ENCODE measurements at places on chromosomes 12 and 14.

DNA sequence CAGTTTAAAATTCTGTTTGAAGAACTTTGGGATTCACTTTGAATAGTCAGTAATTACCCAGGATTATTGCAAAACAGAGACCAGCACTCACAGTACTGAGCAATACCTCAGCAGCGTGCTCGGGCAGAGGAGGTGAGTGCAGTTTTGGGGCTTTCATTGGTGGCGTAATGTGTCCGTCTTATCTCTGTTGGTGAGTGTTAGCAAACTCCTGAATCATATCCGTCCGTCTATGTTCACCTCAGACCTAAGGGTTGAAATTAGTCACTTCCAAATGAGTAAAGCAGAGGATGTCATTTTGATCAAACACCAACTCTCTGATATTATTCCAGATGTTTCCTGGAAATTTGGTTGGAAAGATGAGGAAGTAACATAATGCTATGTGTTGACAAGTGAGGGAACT lies 82.8 kb downstream of the BORCS5 start:
- peak; percentile 22 for DNase-seq

DNA sequence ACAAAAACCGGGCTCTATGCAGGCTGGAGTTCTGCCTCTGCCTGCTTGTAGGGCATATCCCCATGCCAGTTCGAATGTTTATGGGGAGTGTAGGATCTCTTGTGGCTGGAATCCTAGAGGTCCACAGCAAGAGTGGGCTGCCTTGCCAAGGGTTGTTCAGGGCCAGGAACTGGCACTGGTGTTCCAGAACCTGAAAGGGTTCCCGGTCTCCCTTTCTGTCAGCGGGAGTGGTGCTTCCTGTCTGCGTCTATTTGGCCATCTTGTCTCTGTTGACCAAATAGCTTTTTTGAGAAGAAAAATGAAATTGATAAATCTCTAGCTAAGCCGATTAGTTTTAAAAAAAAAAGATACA lies 17.8 kb downstream of the OLR1 start:
- no peak for DNase-seq

DNA sequence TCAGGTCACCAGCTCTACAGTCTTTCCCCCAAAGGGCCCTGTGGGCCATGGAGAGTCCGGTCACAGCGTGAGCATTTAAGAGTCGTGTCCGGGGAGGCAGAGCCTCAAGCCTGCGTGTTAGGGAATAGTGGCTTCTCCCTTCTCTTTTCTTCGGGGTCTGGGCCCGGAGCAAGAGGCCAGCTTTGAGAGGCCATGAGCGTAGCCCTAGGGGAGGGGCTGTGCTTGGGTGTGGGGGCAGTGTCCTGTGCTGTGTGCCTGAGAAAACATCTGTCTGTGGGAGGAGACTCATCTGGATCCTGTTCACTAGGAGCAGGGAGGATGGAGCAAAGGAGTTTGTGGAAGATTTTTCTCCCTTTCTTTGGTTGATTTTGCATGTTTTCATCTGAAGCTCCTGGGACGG lies 5.3 kb downstream of the LRP1-AS start:
- DNase-seq, result no peak

GRCh38 chr12:122729583-122730214 lies 945 bp downstream of the HCAR1 start:
- DNase-seq, result no peak

DNA sequence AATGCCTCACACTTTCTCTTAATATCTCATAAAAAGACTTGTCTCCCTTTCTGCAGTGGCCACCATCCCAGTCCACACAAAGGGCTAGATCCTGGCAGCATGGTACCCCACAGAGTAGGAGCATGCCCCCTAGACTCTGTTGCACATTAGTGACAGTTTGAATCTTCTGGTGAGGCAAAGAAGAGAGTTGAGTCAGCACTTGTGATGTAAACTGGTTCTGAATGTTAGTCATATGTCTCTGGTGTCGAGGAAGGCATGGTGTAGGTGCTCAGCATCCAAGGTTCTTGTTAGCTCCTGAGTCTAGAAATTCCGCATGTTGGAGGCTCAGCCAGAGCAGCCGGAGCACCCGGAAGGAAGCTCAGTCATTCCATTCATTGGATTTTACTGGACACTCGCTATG lies 9.8 kb downstream of the TTC9 start:
- no peak for DNase-seq

GRCh38 chr14:76115010-76115422 lies 36.7 kb upstream of the GPATCH2L start:
- no peak for DNase-seq

DNA sequence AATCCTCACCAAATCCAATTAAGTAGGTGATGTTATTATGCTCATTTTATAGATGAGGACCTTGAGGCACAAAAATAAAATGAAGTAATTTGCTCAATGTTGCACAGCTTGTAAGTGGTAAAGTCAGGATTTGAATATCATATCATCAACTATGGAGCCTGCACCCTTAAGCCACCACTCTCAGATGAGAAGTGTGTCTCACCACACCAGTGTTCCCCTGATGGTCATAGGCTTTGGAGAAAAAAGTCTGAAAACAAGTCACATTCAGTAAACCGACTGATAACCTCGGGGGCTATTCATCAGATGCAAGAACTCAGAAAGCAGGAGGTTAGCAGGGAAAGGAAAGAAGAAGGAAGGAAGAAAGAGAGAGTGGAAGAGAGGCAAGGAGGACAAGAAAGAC lies 2.8 kb downstream of the TSHR start:
- DNase-seq, result no peak

- DNase-seq, result no peak
Measured at GRCh38 chr12:6277982-6278438, 32.5 kb upstream of the PLEKHG6 start.

DNA sequence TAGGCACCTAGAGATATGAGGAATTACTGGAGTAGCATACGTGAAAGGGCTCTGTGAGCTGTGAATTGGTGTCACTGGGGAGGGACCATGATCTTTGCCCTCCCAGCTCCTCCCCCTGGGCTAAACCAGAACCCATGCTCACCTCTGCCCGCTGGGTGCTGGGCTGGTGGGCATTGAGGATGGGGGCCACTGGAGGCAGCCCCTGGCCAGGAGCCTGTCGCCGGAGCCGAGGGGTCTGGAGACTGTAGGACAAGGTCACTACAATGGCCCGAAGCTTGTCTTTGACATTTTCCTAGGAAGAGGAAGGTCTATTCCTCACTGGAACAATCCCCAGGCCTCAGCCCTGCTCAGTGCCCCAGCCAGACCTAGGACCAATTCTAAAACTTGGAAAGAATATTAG lies 11.6 kb downstream of the ITGA7 start:
- DNase-seq, result no peak

GRCh38 chr12:71329956-71330355 lies 109.6 kb upstream of the LGR5 start:
- DNase-seq, result no peak

- DNase-seq, result no peak
Measured at GRCh38 chr12:9895215-9895971, 14.1 kb downstream of the KLRF2 start.

DNA sequence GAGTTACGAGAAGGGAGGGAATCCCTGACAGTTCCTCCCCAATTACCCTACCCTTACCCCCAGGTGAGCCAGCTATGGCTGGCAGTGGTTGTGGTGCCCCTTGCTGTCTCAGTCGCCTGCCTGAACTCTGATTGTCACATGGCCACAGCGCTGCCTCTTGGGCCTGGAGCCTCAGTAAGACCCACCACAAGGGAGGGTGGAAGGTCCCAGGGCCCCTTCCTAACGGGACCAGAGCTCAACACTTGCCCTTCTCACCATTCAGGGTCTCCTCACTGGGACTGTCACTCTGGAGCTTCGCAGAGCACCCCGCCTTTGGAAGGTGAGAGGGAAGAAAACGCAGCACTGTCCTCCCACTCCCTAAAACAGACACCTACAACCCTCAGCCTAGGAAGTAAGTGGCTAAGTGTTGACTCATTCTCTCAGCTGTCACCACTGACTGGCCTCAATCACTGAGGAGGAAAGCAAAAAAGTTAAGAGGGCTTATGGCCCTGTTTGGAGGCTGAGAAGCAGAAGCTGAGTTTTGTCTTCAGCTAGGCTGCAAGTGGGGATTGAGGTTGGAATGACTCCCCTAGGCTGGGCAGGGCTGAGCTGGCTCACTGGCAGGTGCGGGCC lies 1.0 kb downstream of the TMEM253 start:
- DNase-seq, result no peak

GRCh38 chr12:85155791-85156190 lies 119.6 kb downstream of the LRRIQ1 start:
- DNase-seq, result no peak

DNA sequence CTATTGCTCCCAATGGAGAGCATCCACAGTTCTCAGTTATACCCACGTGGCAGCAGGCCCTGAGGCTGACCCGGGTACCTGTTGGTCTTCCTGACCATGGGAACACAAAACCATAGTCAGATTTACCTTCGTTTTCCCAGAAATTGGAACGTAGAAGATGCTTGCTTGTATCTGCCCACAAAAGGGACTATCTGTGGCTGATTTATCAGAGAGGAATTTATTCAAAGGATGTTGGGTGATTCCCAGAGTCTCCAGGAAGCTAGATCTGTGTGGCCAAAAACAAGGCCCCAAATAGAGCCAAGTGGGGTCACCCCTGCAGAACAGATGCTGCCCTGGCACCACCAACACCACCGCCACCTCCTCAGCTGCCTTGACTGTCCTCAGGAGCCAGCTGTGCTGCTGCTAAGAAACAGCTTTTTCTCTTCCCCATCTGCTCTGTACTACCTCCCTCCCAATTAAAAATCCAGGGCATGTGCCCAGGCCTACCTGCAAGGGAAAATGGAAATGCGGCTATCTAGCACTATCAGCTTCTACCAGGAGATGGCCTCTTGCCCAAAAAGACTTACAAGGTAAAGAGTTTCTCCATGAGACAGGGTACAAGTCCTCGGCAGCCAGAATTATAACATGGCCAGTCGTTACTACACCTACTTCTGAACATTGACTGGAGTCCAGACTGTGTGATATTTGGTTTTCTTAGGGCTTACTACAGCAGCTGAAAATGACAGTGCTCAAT lies 128.6 kb upstream of the PLEKHG7 start:
- DNase-seq, result no peak

DNA sequence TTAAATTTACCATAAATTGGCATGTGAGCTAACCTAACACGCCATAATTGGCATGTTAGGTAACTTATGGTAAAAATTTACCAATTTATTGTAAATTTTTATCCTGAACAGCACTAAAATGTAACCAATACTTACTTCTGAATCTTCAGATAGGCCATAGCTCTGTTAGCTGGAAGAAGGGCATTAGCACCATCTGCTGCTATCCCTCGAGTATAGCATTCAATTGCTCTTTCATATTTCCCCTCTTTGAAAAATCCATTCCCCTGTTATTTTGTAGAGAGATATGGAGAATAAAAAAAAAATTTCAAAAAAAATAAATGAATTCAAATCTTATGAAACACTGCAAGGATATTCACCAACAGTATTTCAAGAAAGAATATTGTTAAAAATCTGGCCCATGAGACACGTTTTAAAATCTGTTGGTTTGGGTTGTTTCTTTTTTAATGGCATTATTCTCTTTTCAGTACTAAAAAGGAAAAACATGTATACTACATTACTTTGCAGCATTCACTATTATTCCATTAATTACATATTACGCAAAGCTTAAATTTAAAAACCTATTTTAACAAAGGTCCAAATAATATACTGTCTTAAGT lies 19.1 kb downstream of the RPAP3 start:
- no peak for DNase-seq

- no peak for DNase-seq
Measured at GRCh38 chr12:106994579-106995220, 7.8 kb upstream of the MTERF2 start.

- no peak for DNase-seq
Measured at GRCh38 chr12:84763107-84763506, 149.5 kb downstream of the SLC6A15 start.

GRCh38 chr12:30529489-30530269 lies 166.0 kb downstream of the IPO8 start:
- DNase-seq, result no peak

- DNase-seq, result no peak
Measured at GRCh38 chr12:120922279-120922678, 18.1 kb upstream of the SPPL3 start.

- no peak for DNase-seq
Measured at GRCh38 chr14:94654071-94654861, 42.1 kb downstream of the SERPINA3 start.

GRCh38 chr12:89151536-89151935 lies 200.8 kb downstream of the DUSP6 start:
- no peak for DNase-seq

DNA sequence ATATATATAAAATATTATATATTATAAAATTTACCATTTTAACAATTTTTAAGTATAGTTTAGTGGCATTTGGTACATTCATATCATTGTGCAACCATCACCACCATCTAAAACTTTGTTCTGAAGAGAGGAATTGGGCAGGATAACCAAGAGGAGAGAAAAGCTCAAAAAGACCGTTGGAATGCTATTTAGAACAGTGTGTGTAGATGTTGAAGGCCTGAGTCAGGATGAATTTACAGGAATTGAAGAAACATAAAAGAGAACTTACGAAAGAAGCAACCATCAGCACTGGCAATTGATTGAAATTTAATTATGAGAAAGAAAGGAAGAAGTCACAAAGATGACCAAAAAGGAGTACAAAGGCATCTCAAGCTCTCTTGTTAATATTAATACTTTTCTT lies 196.9 kb upstream of the PWP1 start:
- no peak for DNase-seq

DNA sequence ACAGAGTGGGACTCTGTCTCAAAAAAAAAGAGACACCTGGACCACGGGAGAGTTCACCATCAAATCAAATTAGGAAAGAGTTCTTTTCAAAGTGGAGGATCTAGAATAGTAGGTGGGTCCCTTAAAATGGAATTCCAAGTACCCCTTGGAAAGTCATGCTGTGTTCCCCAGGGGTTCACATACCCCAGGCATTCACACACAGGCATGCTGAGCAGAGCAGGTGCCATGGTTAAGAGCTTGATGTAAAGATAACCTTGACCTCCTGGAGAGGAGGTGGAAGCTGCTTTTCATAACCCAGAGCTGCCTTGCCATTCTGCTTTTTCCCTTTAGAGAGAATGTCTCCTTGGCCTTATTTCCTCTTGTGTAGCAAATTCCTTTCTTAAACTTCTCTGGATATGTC lies 14.2 kb upstream of the SRSF5 start:
- no peak for DNase-seq

GRCh38 chr12:958588-959123 lies 9.2 kb upstream of the RAD52 start:
- DNase-seq, result no peak

DNA sequence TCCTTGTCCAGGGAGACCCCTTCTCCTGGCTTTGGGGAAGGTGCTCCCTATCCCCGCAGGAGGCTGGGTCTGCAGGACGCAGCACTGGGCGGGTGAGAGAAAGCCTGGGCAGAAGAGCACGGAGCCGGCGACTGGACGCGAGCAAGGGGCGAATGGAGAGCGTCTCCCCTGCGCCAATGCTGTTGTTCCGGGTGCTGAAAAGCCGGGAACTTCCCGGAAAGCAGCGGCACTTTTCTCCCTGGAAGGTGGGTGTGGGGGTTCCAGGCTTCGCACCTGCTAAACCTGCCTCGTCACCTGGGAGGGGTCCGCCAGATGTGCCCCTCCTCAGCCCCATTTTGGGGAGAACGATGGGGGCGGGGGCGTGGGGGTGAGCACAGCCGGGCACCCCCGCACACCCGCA lies 417.1 kb upstream of the TMTC1 start:
- DNase-seq, result no peak

- no peak for DNase-seq
Measured at GRCh38 chr14:71135496-71135895, 228.2 kb downstream of the PCNX1 start.
